ENCODE measurements at places on chromosomes 11 and 22. TPM values are rescaled to one million over a fixed set of nuclear protein-coding genes. Genes with fewer than 3 reads are reported as not detected.

Gene GGT5
- total RNA-seq: not detected

DNA sequence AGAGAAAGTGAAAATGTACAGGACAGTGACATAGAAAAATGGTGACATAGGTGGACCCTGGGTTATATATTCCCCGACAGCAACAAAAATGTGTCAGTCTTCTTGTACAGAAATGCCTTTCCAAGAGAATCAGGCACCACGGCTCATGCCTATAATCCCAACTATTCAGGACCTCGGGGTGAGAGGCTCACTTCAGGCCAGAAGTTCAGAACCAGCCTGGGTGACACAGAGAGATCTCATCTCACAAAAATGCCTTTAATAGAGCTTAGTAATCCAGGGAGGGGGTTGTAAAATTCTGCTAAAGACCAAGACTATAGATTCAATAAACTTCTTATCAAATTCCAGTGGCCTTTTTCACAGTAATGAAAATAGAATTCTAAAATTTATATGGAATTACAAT lies 10.7 kb downstream of the ZNF195 start:
- no peak for DNase-seq

- no peak for DNase-seq
These were observed 27.1 kb downstream of the PTDSS2 start for GRCh38 chr11:477052-477715.

Gene BACE1
- total RNA-seq: 14.8 TPM

GRCh38 chr22:41636467-41636866 lies 15.4 kb downstream of the XRCC6 start:
- DNase-seq: peak; percentile 32

Gene SYCE3
- not detected for total RNA-seq

- no peak for DNase-seq
These were observed 1.5 kb downstream of the VPREB3 start for GRCh38 chr22:23752750-23753149.

Gene OR5P2
- not detected for total RNA-seq

DNA sequence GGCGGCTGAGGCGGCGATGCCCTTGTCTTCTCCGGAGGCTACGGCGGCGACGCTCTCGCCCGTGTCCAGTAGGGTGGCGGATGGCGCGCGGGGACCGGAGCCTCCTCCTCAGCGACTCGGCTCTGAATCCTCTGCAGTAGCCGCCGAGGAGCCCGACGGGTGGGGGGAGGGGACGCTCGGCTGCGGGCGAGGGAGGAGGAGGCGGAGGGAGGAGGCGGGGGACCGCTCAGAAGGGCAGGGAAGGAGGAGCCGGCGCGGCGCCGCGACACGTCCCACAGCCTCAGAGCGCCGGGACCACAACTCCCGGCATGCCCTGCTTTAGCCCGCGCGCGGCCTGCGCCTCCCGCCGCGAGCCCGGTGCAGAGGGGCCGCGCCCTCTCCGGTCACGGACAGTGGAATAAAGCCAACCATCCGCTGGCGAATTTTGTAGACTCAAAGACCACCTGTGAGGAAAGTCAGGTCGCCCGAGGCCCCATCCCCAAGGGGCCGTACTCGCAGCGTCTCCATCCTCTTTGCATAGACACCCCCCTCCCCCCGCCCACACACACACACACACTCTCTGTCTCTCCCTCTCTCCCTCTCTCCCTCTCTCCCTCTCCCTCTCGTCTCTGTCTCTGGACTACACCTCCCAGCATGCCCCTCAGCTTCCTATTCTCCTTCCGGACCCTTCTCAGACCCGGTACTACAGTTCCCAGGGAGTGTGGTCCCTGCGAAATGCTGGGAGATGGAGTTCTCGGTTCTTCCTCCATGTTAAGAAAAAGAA lies at the start of gene FAM168A:
Gene FAM168A (minus strand): TSS at position 157 of the 763 bp plus-strand sequence. CDS start 129,638 bp downstream, outside the sequence.
- peak; percentile 98 for DNase-seq

DNA sequence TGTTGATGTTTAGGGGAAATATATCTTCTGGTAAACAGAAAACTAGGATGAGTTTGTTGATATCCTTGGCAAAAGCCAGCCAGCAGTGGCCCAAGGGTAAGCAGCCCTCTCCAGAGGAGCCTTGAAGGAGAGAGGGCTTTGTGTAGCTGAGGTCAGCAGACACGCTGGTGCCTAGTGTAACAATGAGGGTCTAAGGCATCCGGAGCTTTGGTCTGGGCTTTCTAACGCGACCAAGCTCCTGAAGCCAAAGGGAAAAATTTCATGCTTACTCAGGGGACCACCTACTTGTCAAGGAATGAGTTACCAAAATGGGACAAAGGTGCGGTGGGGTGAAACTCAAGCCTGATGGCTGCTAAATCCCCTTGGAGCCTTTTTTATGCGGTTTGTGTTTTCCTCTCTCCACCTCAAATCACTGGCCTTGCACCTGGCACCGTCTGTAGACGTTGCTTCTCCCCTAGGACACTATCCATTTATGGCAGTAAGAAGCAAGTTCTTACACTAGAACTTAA lies 134.9 kb downstream of the DBX1 start:
- no peak for DNase-seq

GRCh38 chr22:17260950-17261349 lies 41.7 kb upstream of the ADA2 start:
- DNase-seq: no peak

GRCh38 chr11:45344028-45344427 lies 57.9 kb upstream of the SYT13 start:
- no peak for DNase-seq

GRCh38 chr22:32448980-32449379 lies 15.3 kb downstream of the BPIFC start:
- DNase-seq: peak; percentile 33

Gene NFRKB
- 20.2 TPM for total RNA-seq

- DNase-seq: no peak
These were observed 12.6 kb downstream of the PRDM11 start for GRCh38 chr11:45158891-45159605.

DNA sequence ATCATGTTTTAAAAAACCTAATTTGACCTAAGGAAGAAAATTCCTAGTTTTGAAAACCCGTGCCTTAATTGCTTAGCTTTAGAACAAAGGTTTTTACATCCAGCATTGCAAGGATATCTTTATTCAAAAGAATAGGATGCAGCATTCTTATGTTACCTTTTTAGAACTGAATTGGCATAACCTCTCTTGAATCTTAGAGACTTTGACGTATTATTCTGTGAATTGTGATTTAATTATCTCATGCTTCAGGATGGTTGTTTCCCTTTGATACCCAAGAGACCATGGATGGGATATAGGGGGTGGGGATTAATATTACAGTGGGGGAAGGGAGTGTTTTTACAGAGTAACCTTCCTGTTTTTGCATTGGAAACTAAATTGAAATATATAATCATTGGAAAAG lies 49.4 kb downstream of the ARHGEF12 start:
- no peak for DNase-seq

Gene TYR
- total RNA-seq: not detected
